ENCODE measurements at places on chromosomes 12 and 14.
A peak's percentile ranks its signal among the peaks of the same experiment; 100 is the strongest.

GRCh38 chr12:114662512-114663177, 21.3 kb downstream of the TBX3 start:
- peak; percentile 68 for DNase-seq

DNA sequence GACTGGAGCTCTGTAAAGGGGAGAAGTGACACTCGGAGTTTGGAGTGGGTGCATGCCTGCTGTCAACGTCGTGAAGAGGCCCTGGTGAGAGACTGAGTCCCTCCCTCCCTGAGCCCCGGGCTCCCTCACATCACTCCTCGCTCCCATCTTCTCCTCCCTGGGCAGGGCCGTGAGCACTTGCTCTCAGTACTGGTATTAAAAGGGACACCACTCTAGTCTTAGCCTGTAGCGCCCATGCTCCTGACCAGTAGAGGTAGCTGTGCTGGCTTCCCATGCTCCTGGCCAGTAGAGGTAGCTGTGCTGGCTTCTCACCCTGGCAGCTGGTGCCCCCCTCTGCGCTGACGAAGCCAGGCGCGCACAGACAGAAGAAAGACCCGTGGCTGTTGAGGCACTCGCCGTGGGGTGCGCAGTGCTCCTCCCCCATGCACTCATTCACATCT, 14.7 kb downstream of the ISCA2 start:
- peak; percentile 60 for DNase-seq

- DNase-seq = no peak
Measured at GRCh38 chr14:68679746-68680467, 113.0 kb downstream of the ZFP36L1 start.

GRCh38 chr14:101114726-101115515, 211.4 kb upstream of the RTL1 start:
- peak; percentile 15 for DNase-seq

DNA sequence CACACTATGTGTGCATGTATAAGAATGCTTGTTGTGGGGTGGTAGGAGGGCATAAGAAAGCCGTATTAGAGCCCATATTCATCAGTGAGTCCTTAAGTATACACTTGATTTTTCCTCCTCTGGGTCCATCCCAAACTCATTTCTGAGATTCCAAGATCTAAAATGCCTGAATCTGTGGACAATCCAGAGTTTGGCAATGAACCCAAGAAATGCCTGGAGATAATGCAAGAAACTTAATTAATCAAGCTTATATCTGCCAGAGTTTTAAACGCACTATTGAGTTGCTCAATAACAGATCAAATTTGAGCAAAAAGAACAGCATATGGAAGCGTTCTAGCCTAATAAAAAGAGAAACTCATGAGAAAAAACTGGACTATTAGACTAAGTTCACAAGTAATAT, 143.4 kb upstream of the NAV3 start:
- DNase-seq = no peak
